ENCODE measurements at places on chromosomes 5 and 9.

DNA sequence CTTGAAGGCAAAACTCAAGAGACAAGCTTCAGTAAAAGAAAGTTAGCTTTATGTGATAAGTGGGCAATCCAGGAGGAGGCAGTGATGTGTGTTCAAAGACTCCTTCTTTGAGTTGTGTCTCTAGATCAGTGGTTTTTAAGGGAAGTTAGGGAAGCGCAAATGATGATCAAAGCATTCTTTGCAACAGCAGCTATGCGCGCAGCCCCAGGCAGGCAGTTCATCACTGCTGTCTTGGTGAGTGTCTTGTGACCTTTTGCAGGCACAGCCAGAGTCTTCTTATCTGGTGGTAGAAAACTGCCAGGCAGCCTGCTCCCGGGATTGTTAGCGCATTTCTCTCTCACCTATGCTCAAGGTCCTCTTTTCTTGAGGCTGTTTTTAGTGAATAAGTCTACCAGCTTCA, 40.3 kb upstream of the CLK4 start:
- DNase-seq = no peak

- no peak for DNase-seq
Measured at GRCh38 chr5:78659714-78660113, 11.1 kb upstream of the LHFPL2 start.

- DNase-seq = no peak
Measured at GRCh38 chr5:174231956-174232487, 186.5 kb downstream of the NSG2 start.

GRCh38 chr5:143316844-143317631, 86.4 kb downstream of the NR3C1 start:
- DNase-seq = no peak

- no peak for DNase-seq
Measured at GRCh38 chr5:165723931-165724330, 2218.5 kb downstream of the MAT2B start.

DNA sequence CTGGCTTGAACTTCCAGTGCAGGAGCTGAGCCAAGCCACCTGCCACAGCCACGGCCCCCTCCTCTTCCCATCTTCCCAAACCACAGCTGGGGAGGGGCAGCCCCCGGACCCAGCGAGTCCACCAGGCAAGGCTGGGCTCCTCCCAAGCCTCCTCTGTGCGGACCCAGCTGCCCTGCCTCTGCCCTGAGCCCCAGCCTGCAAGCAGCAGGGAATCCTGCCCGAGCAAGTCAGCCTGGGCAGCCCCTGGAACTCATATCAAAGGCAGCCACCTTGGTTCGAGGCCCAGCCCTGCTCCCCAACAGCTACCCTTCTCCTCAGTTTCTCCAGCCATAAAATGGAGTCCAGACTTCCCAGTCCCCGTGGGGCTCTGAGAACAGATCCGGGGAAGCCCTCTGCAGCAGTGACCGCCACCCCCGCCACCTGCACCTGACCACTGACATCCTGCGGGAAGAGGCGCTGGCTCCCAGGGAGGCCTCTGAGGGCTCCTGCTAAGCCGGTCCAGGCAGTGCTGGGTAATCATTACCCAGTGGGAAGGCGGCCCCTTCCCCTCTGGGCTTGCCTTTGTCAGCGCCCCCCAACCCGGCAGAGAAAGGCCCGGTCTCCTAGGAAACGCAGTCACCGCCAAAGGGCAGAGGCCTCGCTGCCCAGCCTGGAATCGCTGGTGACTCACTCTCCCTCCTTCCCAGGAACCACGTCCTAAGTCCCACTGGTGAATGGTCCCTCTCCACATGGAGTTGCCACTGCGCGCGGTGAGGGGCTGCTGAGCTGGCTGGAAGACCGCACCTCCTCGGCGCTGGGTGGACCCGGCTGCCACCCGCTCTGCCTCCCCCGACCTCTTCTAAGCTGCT, 1.5 kb downstream of the VAV2 start:
- DNase-seq = no peak

GRCh38 chr5:124746916-124747790, 714 bp upstream of the ZNF608 start:
- DNase-seq = no peak

DNA sequence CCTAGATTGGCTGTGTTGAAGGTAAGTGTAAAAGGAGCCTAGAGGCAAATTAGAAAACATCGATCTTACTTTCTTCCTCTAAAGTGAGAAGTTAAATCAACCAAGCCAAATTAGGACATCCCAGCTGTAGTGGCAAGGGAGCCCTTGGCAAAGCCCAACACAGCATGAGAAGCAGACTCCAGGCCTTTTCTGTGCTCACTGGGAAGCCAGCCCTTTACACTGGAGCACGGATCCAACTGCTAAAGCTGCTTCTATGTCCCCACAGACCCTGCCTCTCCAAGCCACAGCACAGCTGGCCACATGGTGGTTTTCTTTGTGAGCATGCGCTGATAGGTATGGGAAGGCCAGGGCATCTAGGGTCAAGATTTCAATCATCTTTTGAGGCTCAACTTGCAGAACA, 94.1 kb downstream of the APBA1 start:
- DNase-seq = no peak

DNA sequence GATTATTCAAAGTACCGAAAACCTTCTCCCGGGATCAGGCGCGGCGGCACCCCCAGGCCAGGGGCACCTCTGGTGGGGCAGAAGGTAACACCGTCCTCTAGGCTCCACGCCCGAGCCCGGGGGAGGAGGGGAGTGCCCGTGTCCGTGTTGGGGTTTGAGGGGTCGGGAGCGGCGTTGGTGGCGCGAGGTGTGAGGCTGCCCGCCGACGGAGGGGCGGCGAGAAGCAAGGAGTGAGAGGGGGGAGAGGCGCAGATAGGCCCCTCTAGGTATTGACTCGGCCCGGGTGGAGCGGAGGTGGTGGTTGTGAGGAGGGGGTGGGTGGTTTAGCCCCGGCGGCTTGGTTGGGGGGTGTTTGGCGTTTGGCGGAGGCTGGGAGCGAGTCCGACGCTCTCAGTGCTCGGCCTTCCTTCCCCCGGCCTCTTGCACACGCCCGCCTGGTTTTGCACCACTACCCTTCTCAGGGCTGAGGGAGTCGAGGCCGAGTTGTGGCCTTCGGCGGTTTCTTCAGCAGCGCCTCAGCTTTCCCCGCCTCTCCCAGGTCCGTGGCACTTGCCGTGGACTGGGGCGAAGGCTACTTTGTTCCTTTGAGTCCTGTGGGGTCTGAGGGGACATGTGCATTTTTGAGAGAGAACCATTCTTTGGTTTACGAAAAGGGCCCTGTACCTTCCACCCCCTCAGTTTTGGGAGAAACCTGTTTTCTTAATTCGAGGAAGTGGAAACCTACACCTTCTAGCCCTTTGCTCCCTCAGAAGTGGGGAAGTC, 450 bp downstream of the GPBP1 start:
- peak; percentile 35 for DNase-seq

DNA sequence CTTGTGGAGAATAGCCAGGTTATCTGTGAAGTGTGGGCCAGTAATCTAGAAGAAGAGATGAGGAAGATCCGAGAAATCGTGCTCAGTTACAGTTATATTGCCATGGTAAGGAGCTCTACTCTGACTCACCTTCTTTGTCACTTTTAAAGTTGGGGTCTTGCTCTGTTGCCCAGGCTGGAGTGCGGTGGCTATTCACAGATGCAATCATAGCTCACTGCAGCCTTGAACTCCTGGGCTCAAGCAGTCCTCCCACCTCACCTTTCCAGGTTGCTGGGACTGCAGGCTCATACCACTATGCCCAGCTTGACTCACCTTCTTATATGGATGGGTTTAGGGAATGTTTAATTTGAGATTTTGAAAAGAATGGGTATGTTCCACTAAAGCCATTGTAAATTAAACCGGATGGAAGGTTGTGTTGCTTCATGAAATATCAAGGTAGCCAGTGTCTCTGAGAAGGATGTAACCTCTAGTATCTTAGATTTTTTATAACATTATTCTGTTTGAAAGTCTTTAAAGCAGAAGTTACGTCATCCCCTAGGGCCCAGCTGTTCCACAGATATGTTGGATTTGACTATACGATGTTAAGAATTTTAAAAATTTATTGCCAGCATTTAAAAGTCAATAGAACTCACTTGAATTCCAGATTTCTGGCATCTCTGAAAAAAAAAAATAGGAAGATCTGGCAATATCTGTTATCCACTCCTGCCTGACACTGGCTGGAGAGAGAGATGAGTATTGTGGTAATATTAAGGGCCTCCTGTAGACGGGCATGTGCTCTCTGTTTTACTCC, 5.1 kb downstream of the CNOT8 start:
- no peak for DNase-seq

DNA sequence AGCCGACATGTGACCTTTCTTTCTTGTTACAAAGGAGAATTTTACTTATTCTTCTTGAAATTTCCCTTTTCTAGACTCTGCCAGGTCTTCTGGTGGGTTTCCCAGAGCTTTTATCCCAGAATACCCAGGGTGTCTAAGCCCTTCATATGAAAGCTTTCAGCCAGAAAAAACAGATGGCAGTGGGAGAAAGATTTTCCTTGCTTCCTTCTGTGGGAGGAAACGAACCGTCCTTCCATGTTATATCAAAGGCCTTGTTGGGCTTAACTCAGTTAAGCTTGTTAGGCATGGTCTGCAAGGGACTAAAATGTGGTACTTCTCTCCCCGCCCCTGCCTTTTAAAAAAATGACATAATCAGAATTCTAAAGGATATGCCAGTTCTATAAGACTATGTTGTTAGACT, 47.5 kb downstream of the SPATA31D1 start:
- DNase-seq = no peak

GRCh38 chr5:18754201-18754600, 1119.9 kb downstream of the TAF11L14 start:
- no peak for DNase-seq

DNA sequence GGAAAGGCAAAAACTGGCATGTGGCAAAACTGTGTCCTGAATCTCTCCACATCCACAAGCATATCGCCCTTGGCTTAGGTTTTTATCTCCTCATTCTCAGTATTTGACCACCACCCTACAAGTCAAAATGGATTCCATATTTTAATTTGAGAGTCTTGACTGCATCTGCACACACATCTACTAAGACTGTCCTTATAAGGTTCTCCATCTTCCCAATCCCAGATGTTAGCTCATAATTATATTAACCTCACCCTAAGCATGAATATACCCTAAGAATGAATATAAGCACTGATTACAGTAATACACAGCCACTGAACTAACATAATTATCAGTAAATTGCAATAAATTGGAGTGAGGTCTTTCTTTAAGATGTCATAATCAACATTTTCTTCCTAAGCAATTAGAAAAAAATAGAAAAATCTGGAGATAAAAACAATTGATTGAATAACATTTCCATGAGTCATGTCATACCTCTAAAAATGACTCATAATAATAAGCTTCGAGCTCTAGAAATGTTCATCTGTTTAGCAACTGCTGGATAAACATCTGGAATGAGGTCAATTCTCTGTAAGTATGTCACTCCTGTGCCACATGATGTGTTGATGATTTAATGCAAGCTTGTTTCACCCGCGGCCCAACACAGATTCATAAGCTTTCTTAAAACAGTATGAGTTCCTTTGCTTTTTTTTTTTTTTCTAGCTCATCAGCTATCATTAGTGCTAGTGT, 39.9 kb upstream of the PAM start:
- DNase-seq = no peak

GRCh38 chr5:137201876-137202275, 297.2 kb downstream of the SPOCK1 start:
- DNase-seq = no peak

DNA sequence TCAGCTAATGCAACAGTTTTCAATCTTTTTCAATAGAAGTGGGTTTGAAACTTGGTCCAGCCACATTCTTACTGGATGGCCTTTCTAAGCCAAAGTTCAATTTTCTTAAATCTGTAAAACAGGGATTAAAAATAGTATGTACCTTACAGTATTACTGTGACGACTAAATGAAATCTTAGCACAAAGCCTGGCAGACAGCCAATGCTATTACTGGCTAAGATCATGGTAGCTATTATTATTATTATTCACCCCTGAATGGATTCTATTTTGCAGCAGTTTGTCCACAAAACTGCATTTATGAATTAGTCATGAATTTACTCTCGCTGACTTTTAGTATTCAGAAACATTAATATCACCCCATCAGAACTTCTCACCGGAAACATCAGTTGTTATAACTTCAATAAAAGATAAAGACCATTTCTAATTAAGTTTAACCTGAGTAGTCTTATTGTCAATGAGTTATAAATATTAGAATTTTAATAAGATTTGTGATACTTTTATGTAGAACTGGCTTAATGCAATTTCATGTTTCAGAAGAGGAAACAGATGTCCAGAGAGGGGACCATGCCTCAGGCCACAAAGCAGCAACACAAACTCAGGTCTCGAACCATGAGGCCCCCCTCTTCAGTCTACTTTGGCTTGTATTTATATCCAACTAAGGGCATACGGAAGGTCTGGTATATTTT, 468.2 kb downstream of the ARHGEF28 start:
- DNase-seq = no peak

- no peak for DNase-seq
Measured at GRCh38 chr9:127570533-127571111, 41.5 kb upstream of the STXBP1 start.

All from CD4-positive, alpha-beta T cell treated with Interleukin-6 for 4 hours (primary cell).